Activated B cell treated with CpG ODN at 0.5 μM for 24 hours (primary cell): ENCODE measurements at places on chromosomes 7 and 10. TPM values are rescaled to one million over a fixed set of nuclear protein-coding genes. Genes with fewer than 3 reads are reported as not detected.

GRCh38 chr7:111513566-111513965 lies 48.7 kb downstream of the IMMP2L start:
- peaks cover 2% of the 10 kb centered on the region for H3K4me1 ChIP-seq
- DNase-seq, result no peak
- peaks cover 8% of the 10 kb centered on the region for H3K36me3 ChIP-seq
- no peak overlapping the region for H3K4me3 ChIP-seq
- H3K27ac ChIP-seq, result no peak overlapping the region
- no peaks in the 10 kb centered on the region for H3K27me3 ChIP-seq

DNA sequence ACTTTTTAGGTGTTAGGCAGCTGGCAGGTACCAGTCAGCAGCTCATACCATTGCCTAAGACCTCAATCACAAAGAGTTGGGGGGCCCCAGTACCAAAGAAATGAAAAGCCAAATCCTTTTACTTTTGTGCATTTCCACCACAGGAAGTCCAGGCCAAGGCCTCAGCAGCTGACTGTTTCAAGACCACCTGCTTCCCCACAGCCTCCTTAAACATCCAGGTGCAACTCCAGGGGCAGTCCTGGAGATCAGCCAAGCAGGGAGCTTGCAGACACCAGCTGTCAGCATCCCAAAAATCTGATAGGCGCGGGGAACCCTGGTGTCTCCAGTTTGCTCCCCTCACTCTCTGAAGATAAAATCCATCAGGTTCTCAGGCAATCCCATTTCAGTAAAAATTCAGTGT lies 91.5 kb upstream of the EFCAB10 start:
- peaks cover 53% of the 10 kb centered on the region for H3K4me1 ChIP-seq
- H3K4me3 ChIP-seq, result no peak overlapping the region
- peak overlapping the region; percentile 12 for H3K27ac ChIP-seq
- no peak for DNase-seq
- peaks cover 3% of the 10 kb centered on the region for H3K36me3 ChIP-seq
- H3K27me3 ChIP-seq, result no peaks in the 10 kb centered on the region

- DNase-seq, result no peak
- H3K27ac ChIP-seq, result no peak within 1 kb of the TSS
- H3K36me3 ChIP-seq, result no peaks in the 10 kb centered on the region
- no peaks in the 10 kb centered on the region for H3K27me3 ChIP-seq
- H3K4me1 ChIP-seq, result peaks cover 4% of the 10 kb centered on the region
Observed at GRCh38 chr7:102912742-102913141, at the start of gene LRRC17. LRRC17 (plus strand) TSS chr7:102913000; CDS start chr7:102933914, 20,914 bp downstream.

DNA sequence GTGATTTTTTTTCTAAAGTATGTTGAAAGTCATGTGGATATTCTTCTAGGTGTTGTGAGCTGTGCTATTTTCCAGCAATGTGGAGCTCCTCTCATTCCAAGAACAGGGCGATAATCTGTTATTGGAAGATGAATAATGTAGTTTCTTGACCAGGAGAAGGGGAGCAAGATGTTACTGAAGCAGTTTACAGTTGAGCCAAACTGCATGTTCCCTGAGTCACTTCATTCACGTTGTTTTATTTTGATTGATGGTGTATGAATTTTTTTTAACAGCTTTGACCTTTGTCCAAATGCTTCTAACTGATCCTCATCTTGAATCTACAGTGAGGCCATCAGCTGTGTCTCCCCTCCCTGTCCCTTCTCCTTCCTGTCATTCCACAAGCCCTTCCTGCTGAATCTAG lies 277.1 kb upstream of the KLF6 start:
- no peaks in the 10 kb centered on the region for H3K36me3 ChIP-seq
- H3K27me3 ChIP-seq, result no peaks in the 10 kb centered on the region
- no peak overlapping the region for H3K4me3 ChIP-seq
- DNase-seq, result no peak
- H3K27ac ChIP-seq, result no peak overlapping the region

GRCh38 chr7:40371806-40372440 lies 237.1 kb downstream of the SUGCT start:
- DNase-seq, result no peak
- no peaks in the 10 kb centered on the region for H3K4me1 ChIP-seq
- no peaks in the 10 kb centered on the region for H3K36me3 ChIP-seq

DNA sequence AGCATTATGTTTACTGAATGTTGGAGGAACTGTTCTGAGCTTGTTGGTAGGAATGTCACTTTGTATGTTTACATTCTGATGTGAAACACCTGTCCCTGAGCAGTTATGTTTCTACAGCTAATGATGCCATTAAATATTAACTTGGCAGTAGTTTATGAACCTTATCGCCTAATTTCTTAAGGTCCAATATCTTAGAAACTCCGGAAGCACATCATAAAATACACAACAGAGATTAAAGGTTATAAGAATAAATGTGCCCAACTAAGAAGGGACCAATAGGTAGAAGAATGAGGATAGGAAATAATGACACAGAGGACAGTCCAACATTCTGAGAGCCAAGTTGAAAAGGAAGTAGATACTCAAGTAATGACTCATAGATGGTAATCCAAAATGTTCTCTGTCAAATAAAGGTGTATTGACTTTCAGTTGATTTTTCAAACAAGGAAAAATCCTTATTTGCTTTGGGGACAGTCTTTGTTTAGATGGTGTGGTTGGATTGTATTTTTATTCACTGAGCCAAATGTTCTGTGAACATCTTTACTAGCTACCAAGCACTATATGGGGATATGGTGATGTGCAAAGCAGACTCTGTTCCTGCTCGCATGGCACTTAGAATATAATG lies 31.9 kb downstream of the LCOR start:
- peaks cover 52% of the 10 kb centered on the region for H3K4me1 ChIP-seq
- H3K4me3 ChIP-seq, result peak overlapping the region; percentile 5
- peaks cover 42% of the 10 kb centered on the region for H3K36me3 ChIP-seq

- peaks cover 53% of the 10 kb centered on the region for H3K27me3 ChIP-seq
- H3K4me1 ChIP-seq, result peaks cover 23% of the 10 kb centered on the region
- no peak overlapping the region for H3K4me3 ChIP-seq
- no peak for DNase-seq
Observed at GRCh38 chr7:157005456-157006204, 4.8 kb downstream of the MNX1 start.

- H3K4me3 ChIP-seq, result no peak overlapping the region
- H3K27ac ChIP-seq, result no peak overlapping the region
- peaks cover 23% of the 10 kb centered on the region for H3K36me3 ChIP-seq
- no peaks in the 10 kb centered on the region for H3K27me3 ChIP-seq
Observed at GRCh38 chr10:132403511-132404168, 6.6 kb downstream of the PWWP2B start.

GRCh38 chr7:102106625-102107024 lies 180.0 kb upstream of the SH2B2 start:
- no peak for DNase-seq
- H3K36me3 ChIP-seq, result peaks cover 46% of the 10 kb centered on the region
- H3K27ac ChIP-seq, result no peak overlapping the region
- no peaks in the 10 kb centered on the region for H3K4me1 ChIP-seq
- no peak overlapping the region for H3K4me3 ChIP-seq
- no peaks in the 10 kb centered on the region for H3K27me3 ChIP-seq

- H3K36me3 ChIP-seq, result no peaks in the 10 kb centered on the region
- no peak for DNase-seq
- peaks cover 2% of the 10 kb centered on the region for H3K4me1 ChIP-seq
- H3K27me3 ChIP-seq, result peaks cover 3% of the 10 kb centered on the region
- H3K27ac ChIP-seq, result no peak overlapping the region
- no peak overlapping the region for H3K4me3 ChIP-seq
Observed at GRCh38 chr10:77723376-77723775, 85.8 kb upstream of the KCNMA1 start.

GRCh38 chr7:14576578-14576977 lies 326.0 kb downstream of the DGKB start:
- H3K4me1 ChIP-seq, result no peaks in the 10 kb centered on the region
- H3K27me3 ChIP-seq, result no peaks in the 10 kb centered on the region
- H3K36me3 ChIP-seq, result no peaks in the 10 kb centered on the region
- DNase-seq, result no peak

DNA sequence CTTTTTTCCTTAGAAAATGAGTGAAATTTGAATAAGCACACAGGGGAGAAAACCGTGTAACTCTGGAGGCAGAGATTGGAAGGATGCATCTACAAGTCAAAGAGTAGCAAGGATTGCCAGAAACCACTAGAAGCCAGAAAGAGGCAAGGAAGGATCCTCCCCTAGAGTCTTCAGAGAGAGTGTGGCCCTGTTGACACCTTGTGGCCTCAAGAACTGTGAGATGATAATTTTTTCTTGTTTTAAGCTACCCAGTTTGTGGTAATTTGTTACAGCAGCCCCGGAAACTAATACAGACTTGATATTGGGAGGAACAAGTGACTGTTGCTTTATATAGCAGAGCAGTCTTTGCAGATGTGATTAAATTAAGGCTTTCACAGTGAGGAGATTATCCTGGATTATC lies 3.6 kb upstream of the GIMAP7 start:
- no peak overlapping the region for H3K4me3 ChIP-seq
- no peaks in the 10 kb centered on the region for H3K36me3 ChIP-seq
- no peak overlapping the region for H3K27ac ChIP-seq
- no peak for DNase-seq
- H3K4me1 ChIP-seq, result peaks cover 8% of the 10 kb centered on the region

GRCh38 chr7:72924386-72924732 lies 536 bp upstream of the POM121 start:
- peaks cover 51% of the 10 kb centered on the region for H3K36me3 ChIP-seq
- no peak for DNase-seq
- H3K4me3 ChIP-seq, result peak overlapping the region; percentile 100
- H3K27me3 ChIP-seq, result no peaks in the 10 kb centered on the region
- peak overlapping the region; percentile 98 for H3K27ac ChIP-seq
- peaks cover 31% of the 10 kb centered on the region for H3K4me1 ChIP-seq

DNA sequence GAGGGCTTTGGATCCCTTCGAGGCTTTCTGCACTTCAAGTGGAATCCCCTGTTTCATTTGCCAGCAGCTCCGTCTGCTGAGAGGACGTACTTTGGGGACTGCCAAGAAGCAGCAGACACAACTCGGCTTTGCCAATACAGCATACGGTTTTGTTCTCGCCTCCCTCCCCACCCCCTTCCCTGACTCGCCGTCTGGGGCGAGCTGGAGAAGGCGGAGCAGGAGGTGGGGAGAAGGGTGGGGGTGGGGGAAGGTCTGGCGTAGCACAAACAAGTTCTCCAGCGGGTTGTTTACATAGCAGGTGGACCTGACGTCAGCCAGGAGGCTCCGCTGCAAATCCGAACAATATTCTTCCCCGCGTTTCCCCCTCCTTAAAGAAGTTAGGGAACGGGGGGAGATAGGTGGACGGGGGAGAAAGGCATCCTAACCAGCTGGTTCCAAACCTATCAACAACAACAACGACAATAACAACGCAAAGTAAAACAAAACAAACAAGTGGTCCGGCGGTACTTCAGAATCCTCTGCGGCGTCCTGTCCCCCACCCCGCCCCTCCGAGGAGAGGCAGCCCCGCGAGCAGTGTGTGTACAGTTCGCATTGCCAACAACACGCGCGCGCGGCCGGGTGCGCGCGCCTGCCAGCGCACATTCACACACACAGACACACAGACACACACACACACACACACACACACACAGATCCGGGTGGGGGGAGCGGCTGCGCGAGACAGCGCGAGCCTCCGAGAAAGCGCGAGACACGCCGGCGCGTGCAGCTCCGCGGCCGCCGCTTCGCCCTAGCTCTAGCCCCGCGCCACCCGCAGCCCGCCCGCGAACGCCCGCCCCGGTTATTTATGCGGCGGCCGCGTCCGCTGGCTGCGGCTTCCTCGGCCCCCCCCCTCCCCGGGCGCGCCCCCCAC lies 167.0 kb upstream of the PPP1R3A start:
- no peaks in the 10 kb centered on the region for H3K36me3 ChIP-seq
- H3K4me3 ChIP-seq, result peak overlapping the region; percentile 89
- no peak for DNase-seq
- peaks cover 61% of the 10 kb centered on the region for H3K27me3 ChIP-seq
- no peak overlapping the region for H3K27ac ChIP-seq

GRCh38 chr7:90830308-90830707 lies 234.2 kb downstream of the CDK14 start:
- no peaks in the 10 kb centered on the region for H3K27me3 ChIP-seq
- H3K36me3 ChIP-seq, result peaks cover 43% of the 10 kb centered on the region
- DNase-seq, result no peak
- H3K27ac ChIP-seq, result no peak overlapping the region

CAV1 gene
- total RNA-seq, result 5.2 and 6.1 TPM in 2 replicates

SLC39A12 gene
- total RNA-seq, result not detected in 2 replicates

CYP17A1 gene
- total RNA-seq, result not detected in 2 replicates
